Astrocyte (in vitro differentiated cells and primary cell): ENCODE measurements at places on chromosomes 2 and 18. TPM values are rescaled to one million over a fixed set of nuclear protein-coding genes. Genes with fewer than 3 reads are reported as not detected.

The TBR1 gene
- total RNA-seq, result not detected in 2 replicates

The CCL20 gene
- not detected in 2 replicates for total RNA-seq

The RABL2A gene
- 13.0 and 14.1 TPM in 2 replicates for total RNA-seq

The CABLES1 gene
- 12.2 and 14.5 TPM in 2 replicates for total RNA-seq

The LCT gene
- total RNA-seq, result not detected in 2 replicates

The CD28 gene
- not detected in 2 replicates for total RNA-seq

The ACTG2 gene
- 298 and 540 TPM in 2 replicates for total RNA-seq

The PLEKHH2 gene
- 0.84 and 1.1 TPM in 2 replicates for total RNA-seq

The C2orf72 gene
- 0.84 and 1.0 TPM in 2 replicates for total RNA-seq

The FAM237A gene
- total RNA-seq, result not detected in 2 replicates

The CLK1 gene
- total RNA-seq, result 46.2 and 48.9 TPM in 2 replicates

DNA sequence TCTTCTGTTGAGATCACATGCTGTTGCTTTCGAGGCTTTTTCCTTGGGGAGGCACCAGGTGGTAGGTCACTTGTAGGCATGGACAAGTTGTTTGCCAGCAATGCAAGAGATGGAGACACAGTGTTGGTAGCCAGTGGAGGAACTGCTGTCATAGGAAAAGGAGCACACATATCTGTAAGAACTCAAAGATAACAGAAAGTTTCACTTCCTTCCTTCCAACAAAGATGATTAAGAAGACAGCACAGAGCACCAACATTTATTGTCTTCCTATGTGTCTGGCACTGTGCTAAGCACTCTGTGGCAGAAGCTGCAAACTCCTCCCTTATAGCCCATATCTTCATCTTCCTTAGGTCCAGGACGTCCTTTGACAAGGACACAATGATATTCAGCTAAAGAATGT is 64.5 kb upstream of the AMMECR1L start:
- H3K27ac ChIP-seq, result no peak overlapping the region
- H3K4me3 ChIP-seq, result no peak overlapping the region
- peaks cover 49% of the 10 kb centered on the region for H3K36me3 ChIP-seq
- H3K4me1 ChIP-seq, result peaks cover 3% of the 10 kb centered on the region
- DNase-seq, result no peak
- no peaks in the 10 kb centered on the region for H3K27me3 ChIP-seq

- H3K36me3 ChIP-seq, result no peaks in the 10 kb centered on the region
- H3K27ac ChIP-seq, result no peak overlapping the region
- DNase-seq, result no peak
- H3K4me1 ChIP-seq, result no peaks in the 10 kb centered on the region
Measured at GRCh38 chr2:126736133-126736874, 80.3 kb downstream of the GYPC start.

- H3K36me3 ChIP-seq, result no peaks in the 10 kb centered on the region
- H3K4me3 ChIP-seq, result no peak overlapping the region
- no peak overlapping the region for H3K27ac ChIP-seq
- DNase-seq, result no peak
Measured at GRCh38 chr18:61535401-61535800, 202.2 kb downstream of the CDH20 start.

- H3K27me3 ChIP-seq, result no peaks in the 10 kb centered on the region
- peaks cover 20% of the 10 kb centered on the region for H3K4me1 ChIP-seq
- peak; percentile 4 for DNase-seq
- peak overlapping the region; percentile 96 for H3K4me3 ChIP-seq
Measured at GRCh38 chr2:135052997-135053474, 944 bp downstream of the RAB3GAP1 start.

DNA sequence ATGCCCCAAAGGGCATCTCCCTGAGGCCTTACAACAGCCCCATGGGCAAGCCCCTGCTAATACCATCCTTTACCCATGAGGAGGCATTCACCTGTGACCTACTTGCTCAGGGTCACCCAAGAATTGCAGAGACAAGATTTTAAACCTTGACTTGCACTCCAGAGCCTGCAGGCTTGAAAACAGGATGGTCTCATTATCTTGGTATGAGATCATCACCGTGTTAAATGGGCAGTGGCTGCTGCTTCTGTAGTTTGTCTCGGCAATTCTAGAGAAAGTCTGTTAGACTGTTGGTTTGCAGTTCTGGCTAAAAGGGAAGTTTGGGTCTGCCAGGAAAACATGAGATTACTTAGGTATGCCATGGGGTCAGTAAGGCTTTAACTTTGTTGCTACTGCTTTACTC is 698.9 kb downstream of the GALR1 start:
- DNase-seq, result no peak
- H3K36me3 ChIP-seq, result no peaks in the 10 kb centered on the region
- H3K4me1 ChIP-seq, result no peaks in the 10 kb centered on the region
- no peak overlapping the region for H3K27ac ChIP-seq
- no peak overlapping the region for H3K4me3 ChIP-seq

GRCh38 chr2:53877556-53877955 is 17.8 kb upstream of the GPR75 start:
- H3K4me1 ChIP-seq, result peaks cover 12% of the 10 kb centered on the region
- no peak overlapping the region for H3K4me3 ChIP-seq
- no peak overlapping the region for H3K27ac ChIP-seq
- H3K27me3 ChIP-seq, result no peaks in the 10 kb centered on the region

- no peaks in the 10 kb centered on the region for H3K36me3 ChIP-seq
- no peaks in the 10 kb centered on the region for H3K27me3 ChIP-seq
- H3K4me1 ChIP-seq, result peaks cover 8% of the 10 kb centered on the region
- H3K4me3 ChIP-seq, result no peak overlapping the region
- no peak for DNase-seq
Measured at GRCh38 chr2:111221701-111222100, 101.0 kb downstream of the BCL2L11 start.

DNA sequence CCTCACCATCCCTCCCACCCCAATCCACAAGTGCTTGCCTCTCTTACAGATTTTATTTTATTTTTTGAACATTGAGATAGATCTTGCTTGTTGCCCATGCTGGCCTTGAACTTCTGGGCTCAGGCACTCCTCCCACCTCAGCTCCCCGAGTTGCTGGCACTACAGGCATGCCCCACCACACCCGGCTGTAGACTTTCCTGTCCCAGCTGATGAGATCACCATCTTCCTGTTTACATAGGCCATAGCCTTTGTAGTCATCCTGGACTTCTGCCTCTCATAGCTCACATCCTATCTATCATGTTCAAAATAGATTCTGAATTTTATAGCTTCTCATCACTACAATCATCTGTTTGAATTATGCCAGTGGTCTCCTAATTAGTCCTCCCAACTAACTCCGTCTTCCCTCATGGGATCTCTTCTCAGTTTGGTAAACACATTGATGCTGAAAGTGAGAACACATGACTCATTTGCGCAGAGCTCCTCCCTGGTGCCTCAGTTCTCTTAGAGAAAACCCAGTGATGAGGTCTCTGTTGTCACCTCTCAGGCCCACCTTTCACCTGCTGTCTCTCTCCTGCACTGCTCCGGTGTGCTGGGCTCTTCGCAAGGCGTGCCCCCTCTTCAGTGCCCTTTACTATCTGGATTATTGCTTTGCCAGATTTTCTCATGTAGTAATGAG is 243.0 kb downstream of the ZNF407 start:
- DNase-seq, result peak; percentile 43
- H3K4me3 ChIP-seq, result no peak overlapping the region
- H3K4me1 ChIP-seq, result peaks cover 12% of the 10 kb centered on the region
- no peaks in the 10 kb centered on the region for H3K27me3 ChIP-seq
- no peak overlapping the region for H3K27ac ChIP-seq

DNA sequence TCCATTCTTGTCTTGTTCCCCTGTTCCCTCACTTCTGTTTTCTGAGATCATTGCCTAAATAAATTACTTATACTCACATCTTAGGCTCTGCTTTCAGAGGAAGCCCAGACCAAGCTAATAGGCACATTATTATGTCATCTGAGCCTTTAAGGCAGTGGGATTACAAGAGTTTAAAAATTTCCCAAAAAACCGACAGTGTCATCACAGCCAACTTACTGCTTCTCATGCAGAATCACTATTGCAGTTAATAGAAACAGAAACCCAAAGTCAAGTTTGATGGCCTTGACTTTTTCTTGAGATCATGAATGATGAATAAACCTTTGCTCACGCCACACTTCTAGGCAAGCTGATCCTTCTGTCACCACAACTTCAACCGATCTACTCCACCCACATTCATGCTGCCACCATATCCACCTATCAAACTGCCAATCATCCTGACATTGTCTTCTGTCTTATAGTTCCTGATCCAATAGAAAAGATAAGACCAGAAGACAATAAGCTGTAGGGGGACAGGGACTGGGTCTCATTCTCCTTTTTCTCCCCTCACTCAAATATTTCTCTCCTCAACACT is 142.7 kb upstream of the CREB1 start:
- H3K36me3 ChIP-seq, result no peaks in the 10 kb centered on the region
- peaks cover 3% of the 10 kb centered on the region for H3K4me1 ChIP-seq
- H3K27me3 ChIP-seq, result no peaks in the 10 kb centered on the region

GRCh38 chr2:164681009-164681408 is 59.7 kb upstream of the GRB14 start:
- no peak overlapping the region for H3K4me3 ChIP-seq
- H3K36me3 ChIP-seq, result no peaks in the 10 kb centered on the region
- no peak overlapping the region for H3K27ac ChIP-seq
- H3K4me1 ChIP-seq, result no peaks in the 10 kb centered on the region
- DNase-seq, result no peak

- no peaks in the 10 kb centered on the region for H3K27me3 ChIP-seq
- H3K4me1 ChIP-seq, result no peaks in the 10 kb centered on the region
- DNase-seq, result no peak
- H3K27ac ChIP-seq, result no peak overlapping the region
- H3K4me3 ChIP-seq, result no peak overlapping the region
Measured at GRCh38 chr18:45241271-45241670, 374.0 kb upstream of the SLC14A2 start.

GRCh38 chr18:75586130-75586889 is 158.8 kb upstream of the SMIM21 start:
- no peak overlapping the region for H3K4me3 ChIP-seq
- peaks cover 6% of the 10 kb centered on the region for H3K27me3 ChIP-seq
- H3K36me3 ChIP-seq, result no peaks in the 10 kb centered on the region
- peaks cover 9% of the 10 kb centered on the region for H3K4me1 ChIP-seq
- no peak overlapping the region for H3K27ac ChIP-seq

DNA sequence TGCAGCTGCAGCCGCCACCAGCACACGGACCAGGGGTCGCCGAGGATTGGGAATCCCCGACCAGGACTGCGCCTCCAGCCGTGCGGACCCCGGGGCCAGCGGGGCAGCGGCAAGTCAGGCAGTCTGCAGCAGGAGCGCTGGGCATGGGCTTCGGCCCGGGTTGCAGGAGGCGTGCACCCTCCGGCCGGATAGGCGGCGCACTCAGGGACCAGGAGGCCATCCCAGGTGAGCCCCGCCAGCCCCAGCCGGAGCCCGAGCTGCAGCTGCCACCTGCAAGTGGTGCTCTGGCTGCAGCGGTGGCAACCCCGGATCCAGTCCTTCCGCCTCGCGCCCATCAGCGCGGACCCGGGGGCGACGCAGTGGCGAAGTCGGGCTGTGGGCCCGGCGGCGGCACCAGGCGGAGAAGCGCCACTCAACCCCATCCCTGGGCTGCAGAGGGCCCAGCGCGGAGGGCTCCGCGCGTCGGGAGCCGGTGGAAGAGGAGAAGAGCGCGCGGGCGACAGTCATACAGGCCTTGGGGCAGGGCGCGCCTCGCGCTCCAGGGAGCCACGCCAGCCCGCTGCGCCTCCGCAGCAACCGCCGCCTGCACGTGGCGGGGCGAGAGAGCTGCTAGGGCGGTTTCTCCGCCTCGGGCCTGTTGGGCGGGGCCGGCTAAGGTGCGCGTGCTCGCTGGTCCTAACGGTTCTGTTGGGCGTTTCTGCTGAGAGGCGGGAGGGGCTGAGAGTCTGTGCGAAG is 73.8 kb downstream of the RPIA start:
- H3K4me3 ChIP-seq, result peak overlapping the region; percentile 46
- no peak overlapping the region for H3K27ac ChIP-seq
- H3K36me3 ChIP-seq, result no peaks in the 10 kb centered on the region
- H3K4me1 ChIP-seq, result peaks cover 9% of the 10 kb centered on the region
- DNase-seq, result peak; percentile 6

- H3K27me3 ChIP-seq, result no peaks in the 10 kb centered on the region
- no peak overlapping the region for H3K27ac ChIP-seq
- no peak overlapping the region for H3K4me3 ChIP-seq
- no peaks in the 10 kb centered on the region for H3K4me1 ChIP-seq
- H3K36me3 ChIP-seq, result no peaks in the 10 kb centered on the region
Measured at GRCh38 chr2:16386031-16386430, 279.6 kb downstream of the CYRIA start.

GRCh38 chr2:200050921-200051610 is 95.7 kb downstream of the MAIP1 start:
- H3K27me3 ChIP-seq, result no peaks in the 10 kb centered on the region
- H3K4me3 ChIP-seq, result no peak overlapping the region
- H3K36me3 ChIP-seq, result no peaks in the 10 kb centered on the region
- no peaks in the 10 kb centered on the region for H3K4me1 ChIP-seq
